ENCODE measurements at places on chromosomes 6 and 20.

DNA sequence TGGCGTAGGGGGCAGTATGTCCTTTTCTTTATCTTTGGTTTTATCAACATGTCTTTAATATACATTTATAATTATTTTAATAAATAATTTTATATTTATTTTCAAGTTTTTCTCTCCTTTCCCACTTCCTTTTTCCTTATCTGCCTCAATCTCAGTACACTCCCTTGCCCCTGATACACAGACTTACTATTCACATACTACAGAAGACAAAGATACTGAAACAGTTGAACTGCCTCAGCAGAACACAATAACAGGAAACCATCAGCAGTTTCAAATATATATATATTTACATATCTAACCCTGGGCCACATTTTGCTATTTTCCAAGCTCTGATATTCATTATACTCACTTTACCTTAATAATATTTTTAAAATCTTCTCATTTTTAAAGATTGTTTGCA lies 19.8 kb downstream of the IBTK start:
- no peak for DNase-seq

GRCh38 chr6:125524356-125524755 lies 222.6 kb upstream of the HDDC2 start:
- DNase-seq, result no peak

- peak; percentile 78 for DNase-seq
These were observed 181.8 kb downstream of the FOXA2 start for GRCh38 chr20:22402550-22402949.

DNA sequence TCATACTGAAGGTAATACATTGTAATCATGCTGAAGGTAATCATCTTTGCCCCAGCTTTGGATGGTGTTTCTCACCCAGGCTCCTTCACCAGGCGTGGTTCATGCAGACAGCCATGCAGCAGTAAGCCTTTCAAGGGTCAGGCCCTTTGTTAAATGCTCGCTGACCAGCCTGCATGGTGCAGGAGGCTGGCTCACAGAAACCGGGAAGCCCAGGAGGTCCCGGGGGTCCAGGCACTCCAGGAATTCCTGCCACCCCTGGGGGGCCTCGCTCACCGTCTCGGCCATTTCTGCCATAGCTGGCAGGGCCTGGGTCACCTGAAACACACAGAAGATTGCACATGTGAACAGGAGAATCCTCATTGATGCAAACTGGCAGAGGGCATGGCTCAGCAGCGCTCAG lies 86.1 kb downstream of the COL9A1 start:
- no peak for DNase-seq

GRCh38 chr6:142943711-142944123 lies 1.3 kb downstream of the HIVEP2 start:
- no peak for DNase-seq

DNA sequence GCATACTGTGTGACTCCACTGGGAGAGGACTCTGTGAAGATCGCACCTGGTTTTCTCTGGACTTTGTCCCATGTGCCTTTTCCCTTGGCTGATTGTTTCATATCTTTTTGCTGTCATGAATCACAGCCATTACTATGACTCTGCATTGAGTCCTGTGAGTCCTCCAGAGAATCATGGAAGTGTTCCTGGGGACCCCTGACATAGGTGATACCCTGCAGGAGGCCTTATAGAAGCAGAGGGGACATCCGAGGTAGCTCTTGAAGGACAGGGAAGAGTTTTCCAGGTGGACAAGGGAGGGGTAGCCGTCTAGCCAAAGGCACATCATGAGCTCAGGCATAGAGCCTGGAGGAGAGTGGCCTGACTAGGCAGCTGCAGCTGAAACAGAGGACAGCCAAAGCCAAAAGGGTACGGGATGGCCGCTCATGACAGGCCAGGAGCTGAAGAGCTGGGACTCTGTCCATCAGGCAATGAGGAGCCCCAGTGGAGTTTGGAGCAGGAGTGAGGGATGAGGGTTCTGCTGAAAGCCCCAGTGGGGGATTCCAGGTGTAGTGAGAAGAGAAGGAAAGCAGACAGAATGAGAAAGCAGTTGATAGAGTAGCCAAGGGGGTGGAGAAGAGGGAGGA lies 86.6 kb upstream of the TOX2 start:
- DNase-seq, result no peak

- DNase-seq, result no peak
These were observed 528.2 kb downstream of the HDGFL1 start for GRCh38 chr6:23097566-23097965.

DNA sequence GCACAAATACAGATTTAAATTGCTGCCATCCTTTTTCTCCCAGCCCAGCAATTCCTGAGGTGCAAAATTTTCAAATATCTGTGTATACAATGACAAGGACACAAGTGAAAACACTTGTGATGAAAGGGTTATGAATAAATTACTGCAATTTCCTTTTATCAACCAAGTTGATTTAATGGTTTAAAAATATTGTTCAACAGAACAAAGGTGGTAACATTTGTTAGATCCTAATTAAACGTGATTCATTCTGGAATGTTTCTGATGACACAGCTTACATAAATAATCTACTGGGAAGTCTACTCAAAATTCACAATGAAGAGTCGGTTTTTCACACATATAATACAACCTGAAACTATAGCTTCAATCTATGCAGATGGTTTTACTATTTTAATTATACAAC lies 17.1 kb downstream of the B4GALT5 start:
- no peak for DNase-seq

GRCh38 chr20:54502179-54502578 lies 26.8 kb downstream of the DOK5 start:
- DNase-seq, result no peak

GRCh38 chr6:129583866-129584265 lies 126.1 kb downstream of the ARHGAP18 start:
- no peak for DNase-seq

- DNase-seq, result no peak
These were observed 43.1 kb downstream of the E2F3 start for GRCh38 chr6:20444786-20445271.

DNA sequence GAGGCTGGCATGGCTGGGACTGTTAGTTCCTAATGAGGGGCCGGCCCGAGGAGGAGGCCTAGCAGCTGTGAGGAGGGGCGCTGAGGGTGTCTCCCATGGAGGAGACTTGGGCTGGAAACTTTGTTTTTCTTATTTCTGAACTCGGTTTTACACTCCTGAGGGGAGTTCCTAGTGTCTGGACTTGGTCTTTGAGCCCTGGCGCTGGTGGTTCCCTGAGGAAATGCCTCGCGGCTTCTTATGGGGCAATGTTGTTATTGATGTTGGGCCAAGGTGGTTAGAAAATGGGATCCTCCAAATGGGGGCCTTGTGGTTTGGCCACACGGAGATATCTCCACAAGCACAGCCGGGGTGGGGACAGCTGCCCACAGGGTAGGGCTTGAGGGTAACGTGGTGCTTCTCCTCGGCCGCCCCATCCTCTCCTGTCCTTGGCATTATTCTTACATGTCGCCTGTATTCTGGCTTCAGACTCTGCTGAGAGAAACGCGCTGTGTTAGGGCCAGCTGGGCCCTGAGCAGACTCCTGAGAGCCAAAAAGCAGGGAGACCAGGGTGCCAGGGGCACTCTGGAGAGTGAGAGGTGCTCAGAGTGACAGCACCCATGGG lies 136.9 kb downstream of the FOXO3 start:
- no peak for DNase-seq

- DNase-seq, result no peak
These were observed 236.6 kb downstream of the ARID1B start for GRCh38 chr6:157013649-157014304.

- no peak for DNase-seq
These were observed 245.6 kb downstream of the PRKN start for GRCh38 chr6:162481938-162482337.

- no peak for DNase-seq
These were observed 142.1 kb downstream of the DTNBP1 start for GRCh38 chr6:15520626-15521203.

DNA sequence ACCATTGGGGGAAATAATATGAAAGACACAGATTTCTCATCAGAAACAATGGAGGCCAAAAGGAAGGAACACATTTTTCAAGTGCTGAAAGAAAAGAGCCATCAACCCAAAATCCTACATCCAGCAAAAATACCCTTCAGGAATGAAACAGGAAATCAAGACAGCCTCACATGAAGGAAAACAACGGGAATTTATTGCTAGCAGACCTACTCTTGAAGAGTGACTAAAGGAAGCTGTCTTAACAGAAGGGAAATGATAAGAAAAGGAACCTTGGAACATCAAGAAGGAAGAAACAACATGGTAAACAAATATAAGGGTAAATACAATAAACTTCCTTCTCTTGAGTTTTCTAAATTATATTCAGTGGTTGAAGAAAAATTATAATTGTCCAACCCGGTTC lies 44.2 kb downstream of the RNF24 start:
- no peak for DNase-seq

- DNase-seq, result no peak
These were observed 136.7 kb downstream of the HIVEP1 start for GRCh38 chr6:12148841-12149240.

DNA sequence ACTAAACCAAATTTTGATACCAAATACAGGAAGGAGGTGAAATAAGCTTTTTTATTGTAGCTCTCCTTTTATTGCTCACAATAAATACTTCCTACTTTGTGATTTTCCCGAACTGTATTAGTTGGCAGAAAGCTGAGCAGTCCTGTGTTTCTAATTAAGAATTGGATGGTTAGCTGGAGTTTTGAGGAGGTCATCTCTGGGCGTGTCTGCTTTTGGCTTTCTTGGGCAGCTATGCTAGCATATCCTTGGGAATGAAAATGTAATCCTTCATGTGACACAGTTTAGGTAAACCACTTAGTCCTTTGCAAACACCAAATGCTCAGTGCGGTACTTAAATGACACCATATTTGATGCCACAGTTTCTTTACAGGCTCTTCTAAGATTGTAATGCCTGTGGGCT lies 67.5 kb downstream of the MTHFD1L start:
- DNase-seq, result no peak

- no peak for DNase-seq
These were observed 351.5 kb upstream of the CHD6 start for GRCh38 chr20:41969656-41970055.

DNA sequence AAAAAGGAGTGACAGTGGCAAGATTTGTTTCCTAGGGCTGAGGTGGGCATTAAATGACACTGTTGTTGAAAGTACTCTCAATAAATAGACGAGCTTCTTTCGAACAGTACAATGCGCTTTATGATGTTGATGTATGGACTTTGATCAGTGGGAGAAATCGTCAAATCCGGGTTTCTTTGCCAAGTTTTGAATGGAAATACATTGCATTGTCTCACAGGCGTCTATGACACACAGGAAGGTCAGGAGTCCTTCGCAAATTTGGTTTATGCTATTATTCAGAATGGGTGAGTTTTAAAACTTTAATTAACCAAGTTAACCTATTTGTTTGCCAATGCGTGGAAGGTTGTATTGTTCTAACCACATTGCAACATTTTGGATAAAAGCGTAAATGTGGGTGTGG lies 547.3 kb upstream of the SLC35B3 start:
- no peak for DNase-seq

- no peak for DNase-seq
These were observed 20.4 kb upstream of the CTNNBL1 start for GRCh38 chr20:37673444-37673843.

- DNase-seq, result no peak
These were observed 55.2 kb upstream of the CDKAL1 start for GRCh38 chr6:20479060-20479459.

DNA sequence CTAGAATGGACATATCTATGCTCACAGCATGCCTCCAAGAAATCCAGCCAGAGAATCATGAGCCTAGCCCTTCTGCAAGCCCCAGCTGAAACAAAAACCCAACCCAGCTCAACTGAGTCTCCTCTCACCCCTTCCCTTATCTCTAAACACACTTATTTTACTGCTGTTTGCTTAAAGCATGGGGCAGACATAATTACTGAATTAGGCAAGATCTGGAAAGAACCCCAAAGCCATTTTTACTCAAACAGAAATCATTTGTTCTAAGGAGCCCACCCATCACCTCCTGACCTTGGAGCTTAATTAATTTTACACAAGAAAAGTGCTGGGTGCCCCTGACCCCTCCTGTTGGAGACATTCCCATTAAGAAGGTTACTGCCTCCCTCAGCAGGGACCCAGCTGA lies 291.6 kb downstream of the MAFB start:
- no peak for DNase-seq

DNA sequence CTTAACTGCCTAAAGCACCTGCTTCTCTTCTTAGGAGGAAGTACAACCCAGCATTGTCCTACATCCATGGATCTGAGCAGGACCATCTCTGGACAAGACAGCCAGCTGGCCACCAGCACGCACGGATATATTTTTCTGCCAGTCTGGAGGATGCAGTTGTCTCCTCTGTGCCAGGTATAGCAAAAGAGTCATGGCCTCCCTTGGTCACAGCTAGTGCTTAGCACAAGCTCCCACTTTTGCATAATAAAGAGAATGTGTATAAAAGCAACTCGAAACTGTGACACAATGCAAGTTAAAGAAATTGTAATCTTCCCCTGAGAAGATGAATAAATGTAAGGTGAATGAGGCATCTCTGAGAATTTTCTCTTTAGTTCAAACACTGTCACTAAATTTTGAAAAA lies 267.8 kb upstream of the MANEA start:
- DNase-seq, result no peak

GRCh38 chr20:62030834-62031434 lies 34.7 kb downstream of the TAF4 start:
- DNase-seq, result no peak

DNA sequence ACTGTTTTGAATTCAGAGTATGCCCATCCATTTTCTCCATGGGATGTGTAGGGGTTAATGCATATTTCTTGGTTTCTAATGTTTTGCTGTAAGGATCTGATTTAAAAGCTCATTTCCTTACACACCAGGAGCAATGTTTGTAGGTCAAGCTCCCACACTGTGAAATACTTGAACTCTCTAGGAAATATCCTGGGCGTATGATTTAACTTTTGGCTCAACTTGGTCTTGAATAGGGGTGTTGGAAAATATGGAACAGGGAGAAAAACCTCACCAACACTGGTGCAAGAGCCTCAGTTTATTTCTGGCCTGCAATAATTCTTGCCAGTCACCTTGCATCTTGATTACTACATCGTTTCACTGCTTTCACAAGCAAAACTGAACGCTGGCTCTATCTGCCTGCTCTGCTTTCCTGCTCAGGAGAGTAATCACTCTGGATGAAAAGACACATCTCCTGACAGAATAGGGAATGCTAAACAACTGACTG lies 25.1 kb upstream of the RFPL4B start:
- DNase-seq, result no peak

DNA sequence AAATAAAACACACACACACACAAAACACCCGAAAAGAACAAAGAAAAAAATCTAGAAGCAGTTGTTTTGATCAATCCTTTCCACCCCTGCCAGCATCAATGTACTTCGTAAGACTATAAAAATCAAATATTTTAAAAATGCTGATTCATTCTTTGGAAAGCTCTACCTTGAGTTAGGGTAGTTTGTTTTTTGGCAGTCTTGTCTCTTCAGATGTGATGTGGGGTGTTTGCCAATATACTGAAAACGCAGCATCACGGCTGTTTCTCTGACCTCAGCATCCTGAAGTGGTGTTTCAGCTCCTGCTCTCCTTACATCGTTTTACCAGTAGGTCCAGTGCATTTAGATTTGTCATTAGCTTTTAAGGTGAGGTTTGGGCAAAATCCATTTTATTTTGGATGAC lies 526.0 kb downstream of the UTRN start:
- no peak for DNase-seq

Data from SHP77 treated with DMSO at 0.1 percent for 48 hours (cell line).